ENCODE measurements at places on chromosomes 13 and 19.
A peak's percentile ranks its signal among the peaks of the same experiment; 100 is the strongest.

- DNase-seq = no peak
Measured at GRCh38 chr13:51478418-51479198, 25.8 kb upstream of the INTS6 start.

DNA sequence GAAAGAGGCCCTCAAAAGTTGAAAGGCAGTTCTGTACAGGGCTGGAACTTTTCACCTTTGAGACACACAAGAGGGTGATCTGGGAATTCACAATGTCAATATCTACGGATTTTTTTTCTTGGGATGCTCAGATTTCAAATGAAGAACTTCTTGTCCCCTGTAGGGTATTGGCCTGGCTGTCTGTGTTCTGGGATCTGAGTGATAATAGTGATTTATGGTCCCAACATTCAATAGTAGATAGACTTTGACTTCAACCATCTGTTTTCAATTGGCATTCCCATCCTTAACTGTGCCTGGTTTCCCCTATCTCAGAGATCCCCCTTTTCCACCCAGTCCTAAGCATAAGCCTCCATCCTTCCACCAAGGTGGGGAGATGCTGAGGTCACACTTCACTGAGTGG lies 274.1 kb downstream of the COG6 start:
- DNase-seq = no peak

DNA sequence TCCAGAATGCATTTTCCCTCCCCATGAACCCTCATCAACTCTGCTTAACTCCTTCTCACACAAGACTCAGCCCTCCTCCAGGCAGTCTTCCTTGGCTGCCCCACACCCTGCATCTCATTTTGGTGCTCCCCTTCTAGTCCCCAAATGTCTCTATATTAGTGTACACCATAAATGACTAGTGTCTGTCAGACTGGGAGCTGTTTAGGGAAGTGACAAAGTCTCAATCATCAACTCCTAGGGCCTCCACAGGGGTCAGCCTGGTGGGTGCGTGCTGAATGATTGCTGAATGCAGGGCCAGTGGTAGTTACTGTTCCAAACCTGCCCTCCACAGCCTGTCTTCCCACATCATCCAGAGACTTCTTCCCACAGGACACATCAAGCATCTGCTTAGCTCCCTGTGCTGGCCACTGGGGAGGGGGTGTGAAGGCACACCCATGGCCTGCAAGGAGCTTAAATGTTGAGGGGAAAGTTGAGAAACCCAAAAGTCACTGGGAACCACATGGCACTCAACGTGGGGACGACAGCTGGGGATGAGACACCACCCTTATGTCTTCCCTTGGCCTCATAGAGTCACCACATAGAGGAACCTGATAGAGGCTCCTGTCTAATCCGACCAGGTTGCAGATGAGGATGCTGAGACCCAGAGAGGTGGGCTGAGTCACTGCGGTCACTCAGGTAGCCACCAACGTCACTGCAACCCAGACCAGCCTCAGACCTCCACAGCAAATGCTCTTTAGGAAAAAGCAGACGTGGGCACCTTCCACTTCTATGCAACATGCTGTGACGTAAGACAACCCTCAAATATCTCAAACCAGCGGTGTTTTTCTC lies 79.3 kb upstream of the TM9SF2 start:
- no peak for DNase-seq

DNA sequence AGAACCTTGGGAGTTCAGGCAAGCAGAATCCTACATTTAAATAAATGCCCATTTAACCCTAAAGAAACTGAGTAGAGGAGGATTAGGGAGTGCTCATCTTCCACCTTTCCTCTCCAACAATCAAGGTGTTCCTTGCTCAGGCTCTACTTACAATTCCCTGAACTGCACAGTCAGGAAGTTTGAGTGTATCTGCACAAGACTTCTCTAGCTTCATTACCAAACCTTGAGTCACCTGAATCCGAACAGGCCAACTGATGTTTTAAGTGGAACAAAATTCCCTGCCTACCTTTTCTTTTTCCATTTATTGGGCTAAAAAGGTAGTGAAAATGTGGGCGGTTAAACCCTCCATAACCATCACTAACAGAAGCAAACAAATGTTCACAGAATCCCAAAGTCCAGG lies 78.3 kb downstream of the FOXO1 start:
- no peak for DNase-seq

GRCh38 chr19:1383017-1383311 lies 743 bp upstream of the NDUFS7 start:
- DNase-seq = no peak

DNA sequence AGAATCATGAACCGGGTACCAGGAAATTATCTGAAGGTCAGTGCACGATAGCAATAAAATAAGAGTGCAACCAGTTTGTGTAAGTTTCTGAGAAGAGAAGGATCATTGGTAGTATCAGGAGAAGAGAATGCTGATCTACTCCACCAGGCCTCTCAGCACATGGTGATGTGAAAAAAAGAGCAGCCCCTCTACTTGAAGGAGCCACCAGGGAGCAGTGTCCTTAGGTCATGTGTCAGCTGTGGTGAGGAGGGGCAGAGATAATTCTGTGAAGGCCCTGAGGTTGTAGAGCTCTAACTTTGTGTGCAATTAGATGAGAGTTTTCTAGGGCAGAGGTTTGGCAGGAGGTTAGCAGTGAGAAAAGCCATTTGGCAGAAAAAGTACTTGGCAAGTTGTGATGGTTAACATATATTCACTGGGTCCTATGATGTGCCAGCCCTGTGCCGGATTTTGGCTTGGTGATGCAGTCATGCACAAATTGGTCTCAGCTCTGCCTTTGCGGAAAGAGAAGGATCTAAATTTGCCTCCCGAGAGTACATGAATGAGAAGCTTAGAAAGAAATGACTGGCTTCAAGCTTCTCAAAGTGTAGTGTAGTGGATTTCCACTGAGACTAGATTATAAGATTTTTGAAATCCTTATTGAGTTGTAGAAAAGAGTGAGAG lies 19.2 kb upstream of the ZC3H13 start:
- peak; percentile 71 for DNase-seq

All from endodermal cell (in vitro differentiated cells).